SW 1271 (cell line): ENCODE measurements at places on chromosomes 1 and 21.

GRCh38 chr1:196951711-196952394, 8.3 kb downstream of the CFHR2 start:
- no peak for DNase-seq

GRCh38 chr1:119347858-119348257, 20.7 kb upstream of the HAO2 start:
- no peak for DNase-seq

GRCh38 chr21:45140346-45140940, 66.1 kb downstream of the ADARB1 start:
- peak; percentile 47 for DNase-seq

DNA sequence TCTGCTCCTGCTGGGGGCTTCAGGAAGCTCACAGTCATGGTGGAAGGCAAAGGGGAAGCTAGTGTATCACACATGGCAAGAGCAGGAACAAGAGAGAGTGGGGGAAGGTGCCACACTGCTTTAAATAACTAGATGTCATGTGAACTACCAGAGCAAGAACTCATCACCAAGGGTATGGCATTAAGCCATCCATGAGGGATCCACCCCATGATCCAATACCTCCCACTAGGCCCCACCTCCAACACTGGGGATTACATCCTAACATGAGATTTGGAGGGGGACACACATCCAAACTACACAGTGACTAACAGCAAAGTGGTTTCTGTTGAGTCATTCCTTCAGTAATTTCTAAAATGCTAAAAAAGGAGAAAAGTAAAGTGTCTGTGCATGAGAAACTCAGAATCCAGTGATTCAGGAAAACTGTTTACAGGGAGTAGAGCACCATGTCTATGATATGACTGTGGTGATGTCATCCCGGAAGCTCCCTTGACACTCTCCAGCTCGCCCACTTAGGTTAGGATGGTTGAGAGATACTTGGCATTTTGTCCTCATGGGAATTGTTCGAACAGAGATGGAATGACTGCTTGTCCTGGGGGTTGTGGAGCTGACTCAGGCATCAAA, 50.3 kb downstream of the CHD1L start:
- DNase-seq, result no peak

DNA sequence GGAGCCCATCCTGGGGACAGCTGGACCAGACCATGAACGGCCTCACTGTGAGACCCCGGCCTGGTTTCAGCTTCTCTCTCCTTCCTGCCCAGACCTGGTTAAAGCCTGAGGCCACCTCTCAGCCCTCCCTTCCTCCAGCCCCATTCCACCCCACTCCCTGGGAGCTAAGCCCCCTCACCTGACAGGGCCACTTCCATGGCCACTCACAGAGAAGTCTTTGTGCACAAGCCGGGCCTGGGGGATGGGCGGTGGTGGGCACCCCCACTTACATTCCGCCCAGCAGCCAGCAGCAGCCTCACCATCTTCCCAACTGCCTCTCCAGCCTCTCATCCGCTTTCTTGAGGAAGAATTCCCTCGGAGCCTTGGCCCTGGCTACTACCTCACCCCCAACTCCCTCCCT, 40.4 kb downstream of the RHBG start:
- no peak for DNase-seq

- DNase-seq, result no peak
Measured at GRCh38 chr1:58922302-58923089, 138.6 kb upstream of the JUN start.

- DNase-seq, result no peak
Measured at GRCh38 chr1:49163031-49163430, 386.3 kb upstream of the BEND5 start.

DNA sequence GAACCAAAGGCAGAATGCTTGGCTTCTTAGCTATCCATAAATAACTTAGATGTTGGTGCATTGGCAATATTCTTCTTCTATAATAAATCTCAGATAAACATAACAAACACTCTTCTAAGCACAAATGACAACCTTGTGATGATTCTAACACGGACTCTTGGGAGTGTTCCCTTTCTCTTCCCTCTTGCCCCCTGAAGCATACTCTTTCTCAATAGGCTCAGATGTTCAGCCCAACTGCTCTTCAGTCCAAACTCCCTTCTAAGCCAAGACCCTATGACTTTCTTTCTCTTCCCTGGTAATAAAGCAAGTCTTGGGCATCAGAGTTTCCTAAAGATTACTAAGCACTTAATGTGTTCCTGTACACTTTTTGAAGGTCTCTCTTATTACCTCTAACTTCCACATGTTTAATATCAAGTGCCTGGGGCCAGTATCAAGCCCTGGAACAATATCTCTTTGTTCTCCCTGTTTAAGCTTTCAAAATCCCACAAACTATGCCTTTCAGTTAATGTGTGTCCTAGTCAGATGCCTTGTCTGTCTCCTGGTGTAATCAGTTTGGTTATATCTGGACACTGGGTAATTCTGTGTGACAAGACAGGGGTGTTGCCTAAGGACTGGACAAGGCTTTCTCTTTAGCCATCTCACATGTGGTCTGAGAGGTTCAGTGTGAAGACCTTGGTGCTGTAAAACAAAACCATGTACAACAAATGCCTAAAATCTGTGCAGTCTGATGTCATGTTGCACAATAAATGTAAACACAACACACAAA, 92.9 kb upstream of the IVNS1ABP start:
- DNase-seq, result no peak

DNA sequence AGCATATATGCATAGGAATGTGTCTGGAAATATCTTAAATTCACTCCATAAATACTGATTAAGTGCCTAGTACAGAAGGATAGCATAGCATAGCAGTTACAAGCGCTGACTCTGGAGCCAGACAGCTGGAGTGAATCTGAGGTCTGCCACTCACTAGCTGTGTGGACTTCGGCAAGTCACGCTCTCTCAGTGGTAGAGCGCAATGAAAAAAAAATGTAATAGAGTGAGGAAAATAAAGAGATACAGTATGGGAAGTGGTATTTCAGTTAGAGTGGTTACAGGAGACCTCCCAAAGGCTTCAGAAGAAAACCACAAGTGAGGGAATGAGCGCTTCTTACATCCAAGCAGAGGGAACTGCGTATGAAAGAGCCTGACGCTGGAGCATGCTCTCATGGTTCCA, 338.9 kb upstream of the PRMT6 start:
- no peak for DNase-seq

DNA sequence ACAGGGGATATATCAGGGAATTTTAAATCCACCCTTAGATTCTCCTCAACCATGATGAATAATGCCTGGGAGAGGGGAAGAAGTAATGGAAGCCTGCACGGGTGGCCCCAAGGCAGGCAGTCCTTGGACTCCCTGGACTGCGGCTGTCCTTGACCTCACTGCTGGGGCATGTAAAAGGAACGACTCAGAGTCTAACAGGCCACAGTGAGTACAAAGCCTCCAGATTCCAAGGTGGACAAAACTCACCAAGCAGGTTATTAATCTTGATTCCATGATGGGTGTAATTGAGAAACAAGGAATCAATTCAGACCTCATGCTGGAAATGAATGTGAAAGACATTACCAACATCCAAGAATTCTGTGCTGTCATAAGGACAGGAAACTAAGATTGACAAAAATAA, 13.0 kb upstream of the ARHGAP29 start:
- no peak for DNase-seq

- DNase-seq, result no peak
Measured at GRCh38 chr1:87928623-87929022, 599.9 kb downstream of the LMO4 start.

DNA sequence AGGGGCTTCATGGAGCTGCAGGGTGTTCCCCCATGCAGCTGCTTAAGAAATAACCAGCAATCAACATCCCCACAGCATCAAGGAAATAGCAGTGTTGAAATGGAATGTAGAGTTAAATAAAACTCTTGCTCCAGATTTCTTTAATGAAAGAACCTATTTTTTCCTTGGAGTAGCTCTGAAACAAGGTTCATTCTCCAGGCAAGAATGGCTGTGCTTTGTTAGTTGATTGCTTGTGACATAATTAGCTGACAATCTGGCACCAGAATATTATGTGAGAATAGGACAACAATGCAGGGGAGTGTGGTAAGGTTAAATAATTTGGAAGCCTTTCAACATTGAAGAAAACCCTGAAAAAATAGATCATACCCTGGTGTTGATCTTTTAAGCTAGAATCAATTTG, 254.2 kb upstream of the RRP15 start:
- DNase-seq, result no peak

GRCh38 chr1:201346337-201346939, 31.0 kb downstream of the TNNT2 start:
- no peak for DNase-seq

GRCh38 chr1:189312499-189312898, 1165.2 kb downstream of the BRINP3 start:
- DNase-seq, result no peak

DNA sequence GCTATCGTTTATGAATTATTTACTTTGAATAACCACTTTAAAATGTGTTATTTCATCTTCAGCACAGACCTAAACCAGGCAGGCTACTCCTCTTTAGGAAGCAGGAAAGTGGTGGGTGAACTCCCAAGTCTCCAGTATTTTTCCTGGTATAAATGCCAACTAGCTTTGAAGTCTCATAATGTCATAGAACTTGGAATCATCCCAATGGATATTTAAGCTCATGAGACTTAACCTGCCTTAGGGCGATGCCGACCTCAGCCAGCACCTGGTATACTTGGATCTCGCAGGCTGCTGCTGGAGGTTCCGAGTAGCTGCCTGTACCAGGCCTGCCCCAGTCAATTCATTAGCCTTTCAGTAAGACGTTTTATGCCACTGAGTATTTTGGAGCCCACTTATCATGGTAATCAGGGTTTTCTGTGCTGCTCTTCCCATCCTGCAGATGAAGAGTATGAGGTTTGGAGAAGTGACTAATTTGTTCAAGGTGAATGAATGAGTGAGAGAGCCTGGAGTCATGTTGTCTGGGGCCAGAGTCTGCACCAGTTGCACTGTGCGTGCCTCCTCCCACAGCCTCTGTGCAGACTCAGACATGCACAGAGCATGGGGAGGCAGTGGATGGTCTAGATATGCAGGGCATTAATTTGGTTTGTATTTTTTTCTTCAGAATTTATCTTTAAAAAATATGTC, 34.9 kb downstream of the VANGL1 start:
- no peak for DNase-seq

- no peak for DNase-seq
Measured at GRCh38 chr1:44775930-44776729, 790 bp downstream of the RPS8 start.

- DNase-seq, result no peak
Measured at GRCh38 chr21:46150491-46151121, 4.8 kb downstream of the FTCD start.

DNA sequence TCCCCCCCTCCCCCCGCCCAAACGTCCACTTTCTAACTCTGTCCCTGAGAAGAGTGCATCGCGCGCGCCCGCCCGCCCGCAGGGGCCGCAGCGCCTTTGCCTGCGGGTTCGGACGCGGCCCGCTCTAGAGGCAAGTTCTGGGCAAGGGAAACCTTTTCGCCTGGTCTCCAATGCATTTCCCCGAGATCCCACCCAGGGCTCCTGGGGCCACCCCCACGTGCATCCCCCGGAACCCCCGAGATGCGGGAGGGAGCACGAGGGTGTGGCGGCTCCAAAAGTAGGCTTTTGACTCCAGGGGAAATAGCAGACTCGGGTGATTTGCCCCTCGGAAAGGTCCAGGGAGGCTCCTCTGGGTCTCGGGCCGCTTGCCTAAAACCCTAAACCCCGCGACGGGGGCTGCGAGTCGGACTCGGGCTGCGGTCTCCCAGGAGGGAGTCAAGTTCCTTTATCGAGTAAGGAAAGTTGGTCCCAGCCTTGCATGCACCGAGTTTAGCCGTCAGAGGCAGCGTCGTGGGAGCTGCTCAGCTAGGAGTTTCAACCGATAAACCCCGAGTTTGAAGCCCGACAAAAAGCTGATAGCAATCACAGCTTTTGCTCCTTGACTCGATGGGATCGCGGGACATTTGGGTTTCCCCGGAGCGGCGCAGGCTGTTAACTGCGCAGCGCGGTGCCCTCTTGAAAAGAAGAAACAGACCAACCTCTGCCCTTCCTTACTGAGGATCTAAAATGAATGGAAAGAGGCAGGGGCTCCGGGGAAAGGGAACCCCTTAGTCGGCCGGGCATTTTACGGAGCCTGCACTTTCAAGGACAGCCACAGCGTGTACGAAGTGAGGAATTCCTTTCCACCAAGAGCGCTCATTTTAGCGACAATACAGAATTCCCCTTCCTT, 158.1 kb downstream of the RUNX1 start:
- no peak for DNase-seq

DNA sequence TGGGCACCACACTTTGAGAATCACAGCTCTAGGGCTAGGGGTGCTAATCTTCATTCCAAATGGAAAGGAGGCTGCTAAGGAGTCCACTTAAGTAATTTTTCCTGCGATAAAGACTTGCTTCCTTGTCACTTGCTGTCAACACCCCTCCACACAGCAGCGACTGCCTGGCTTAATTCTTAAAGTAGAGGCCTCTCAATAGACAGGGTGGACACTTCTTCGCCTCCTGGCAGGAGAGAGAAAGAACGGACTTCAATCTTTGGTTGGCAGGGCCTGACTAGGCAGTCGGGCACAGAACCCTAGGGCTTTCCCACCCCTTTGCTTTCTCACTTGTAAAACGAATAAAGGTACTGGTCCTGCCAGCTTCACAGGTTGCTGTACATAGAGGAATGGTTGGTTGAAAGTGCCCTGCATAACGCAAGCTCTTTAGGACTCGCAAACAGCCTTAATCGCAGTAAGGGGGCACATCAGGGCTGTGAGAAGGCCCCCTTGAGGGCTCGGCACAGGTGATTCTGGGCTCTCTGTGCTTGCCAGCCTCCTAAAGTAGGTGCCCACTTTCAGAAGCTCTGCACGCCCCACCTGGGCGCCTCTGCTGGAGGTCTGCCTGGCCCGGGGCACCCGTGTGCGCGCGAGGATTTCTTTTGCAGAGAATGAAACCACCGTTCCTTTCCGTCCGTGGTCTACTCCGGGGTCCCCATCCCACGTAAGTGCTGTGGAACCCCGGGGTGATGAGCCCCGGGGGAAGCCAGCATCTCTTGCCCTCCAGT, 47.6 kb upstream of the CD34 start:
- DNase-seq, result no peak

DNA sequence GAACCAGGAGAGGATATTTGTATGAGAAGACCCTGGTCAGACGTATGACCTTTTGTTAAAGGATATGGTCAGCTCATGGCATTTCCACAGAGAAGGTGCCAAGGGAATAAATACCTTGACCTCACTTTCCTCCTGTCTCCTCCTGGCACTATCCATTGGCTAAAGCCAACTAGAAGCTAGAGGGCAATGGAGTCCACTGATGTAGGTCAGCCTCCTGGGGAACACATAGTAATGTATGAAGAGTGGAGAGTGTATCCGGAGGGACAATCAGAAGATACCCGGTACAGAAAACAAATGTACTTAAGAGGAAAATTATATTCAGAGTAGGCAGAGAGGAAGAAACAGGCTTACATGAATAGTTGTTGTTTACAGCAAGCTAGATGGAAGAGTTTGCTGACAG, 698 bp upstream of the NTMT2 start:
- DNase-seq, result no peak

GRCh38 chr1:36486439-36487335, 4.0 kb upstream of the CSF3R start:
- DNase-seq, result no peak

DNA sequence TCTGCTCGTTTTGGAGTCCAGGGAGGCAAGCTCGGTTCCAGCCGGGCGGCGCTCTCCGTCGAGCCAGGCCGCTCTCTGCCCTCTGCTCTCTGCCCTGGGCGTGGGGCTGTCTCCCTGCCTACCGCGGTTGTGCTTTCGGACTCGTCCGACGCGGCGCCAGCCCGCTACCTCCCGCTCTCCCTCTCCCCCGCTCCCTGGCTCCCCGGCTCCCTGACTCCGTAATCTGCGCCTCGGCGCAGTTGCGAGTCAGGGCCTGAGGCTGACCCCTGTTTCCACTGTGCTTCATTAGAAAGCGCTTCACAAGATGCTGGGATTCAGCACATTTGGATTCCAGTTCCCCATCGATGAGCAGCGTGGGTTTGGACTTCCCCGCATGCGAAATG, 2.2 kb downstream of the SOX13 start:
- no peak for DNase-seq
